Gastroesophageal sphincter (tissue), 4 donors: ENCODE measurements at places on chromosomes 3 and 15.

- no peak for ATAC-seq
These were observed 97.8 kb upstream of the HERC1 start for GRCh38 chr15:63931556-63931955.

GRCh38 chr3:136957751-136958288 lies at the start of gene IL20RB:
IL20RB (plus strand) TSS chr3:136957983; CDS start chr3:136958114, 131 bp downstream.
- peak; percentile 51 for ATAC-seq

- no peak for ATAC-seq
These were observed 78.3 kb downstream of the ADAMTSL3 start for GRCh38 chr15:83732196-83732595.

DNA sequence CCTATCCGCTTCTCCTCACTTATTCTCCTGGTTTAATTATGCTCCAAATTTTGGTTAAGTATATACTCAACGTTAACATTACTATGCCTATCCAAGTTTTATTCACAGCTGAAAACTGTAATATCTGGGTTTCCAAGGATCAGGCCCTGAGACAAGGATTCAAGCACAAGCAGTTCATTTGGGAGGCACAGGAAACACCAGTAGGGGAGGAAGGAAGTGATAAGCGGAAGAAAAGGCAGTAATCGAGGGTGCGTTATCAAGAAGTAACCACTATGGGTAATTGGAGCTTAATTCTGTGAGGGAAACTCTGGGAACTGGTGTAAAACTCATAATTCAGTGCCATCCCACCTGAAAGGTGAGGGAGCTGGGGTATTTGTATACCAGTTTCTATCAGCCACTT lies 120.3 kb downstream of the KCNAB1 start:
- no peak for ATAC-seq

GRCh38 chr3:110813541-110813940 lies 258.1 kb upstream of the NECTIN3 start:
- no peak for ATAC-seq

DNA sequence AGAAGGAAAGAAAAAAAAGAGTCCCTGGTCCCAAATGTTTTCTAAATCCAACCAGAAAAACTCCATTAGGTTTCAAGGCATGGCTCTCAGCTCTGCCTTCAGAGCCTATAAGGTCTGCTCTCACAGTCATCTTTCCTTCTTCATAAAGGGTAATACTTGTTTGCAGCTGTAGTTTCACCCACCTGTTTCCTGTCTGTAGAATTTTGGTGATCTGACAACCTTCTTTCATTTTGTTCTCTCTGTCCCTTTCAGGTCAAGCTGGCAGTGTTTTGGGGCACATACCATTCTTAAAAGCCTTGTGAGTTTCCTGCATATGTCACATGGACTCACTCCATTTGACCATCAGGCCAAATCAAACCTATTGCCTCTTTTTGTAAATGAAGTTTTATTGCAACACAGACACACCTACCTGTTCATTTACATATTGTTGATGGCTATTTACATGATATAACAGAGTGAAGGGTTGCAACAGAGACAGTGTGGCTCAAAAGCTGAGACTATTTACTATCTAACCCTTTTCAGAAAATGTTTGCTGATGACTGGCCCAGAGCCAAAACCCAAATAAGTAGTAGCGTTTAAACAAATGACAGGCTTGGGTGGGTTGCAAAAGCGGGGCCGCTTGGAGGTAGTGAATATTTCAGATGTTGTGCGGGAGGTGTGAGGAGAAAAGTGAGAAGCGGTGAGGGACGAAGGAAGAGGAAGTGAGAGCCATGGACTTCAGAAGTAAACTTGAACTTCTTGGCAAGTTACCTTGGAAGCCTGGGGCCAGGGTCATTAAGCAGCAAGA lies 292.7 kb upstream of the PROK2 start:
- ATAC-seq: no peak

- ATAC-seq: no peak
These were observed 27.2 kb upstream of the POMGNT2 start for GRCh38 chr3:43132870-43133636.

DNA sequence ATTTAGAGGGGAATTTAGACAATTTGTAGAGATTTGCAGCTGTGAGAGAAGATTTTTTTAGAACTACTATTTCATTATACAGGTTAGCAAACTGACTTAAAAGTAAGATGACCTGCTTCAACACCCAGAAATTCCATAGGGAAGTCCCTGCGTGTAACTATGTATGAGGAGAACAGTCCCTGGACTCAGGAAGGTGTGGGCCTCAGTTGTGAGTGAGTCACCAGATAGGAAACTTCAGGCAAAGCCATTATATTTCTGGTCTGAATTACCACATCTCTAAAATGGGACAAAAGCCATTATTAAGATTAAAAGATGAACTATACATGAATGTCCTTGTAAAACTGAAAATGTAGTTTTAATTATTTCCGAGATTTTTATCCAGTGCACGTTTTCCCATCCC lies 488.3 kb upstream of the GOLIM4 start:
- no peak for ATAC-seq
